Forelimb muscle (tissue), 1 donor: ENCODE measurements at places on chromosomes 4 and X. TPM values are rescaled to one million over a fixed set of nuclear protein-coding genes. Genes with fewer than 3 reads are reported as not detected.

The HSPA4L gene
- polyA plus RNA-seq, result 9.0 TPM

The LDB2 gene
- 36.6 TPM for polyA plus RNA-seq

The RXFP1 gene
- 0.18 TPM for polyA plus RNA-seq

The PARM1 gene
- polyA plus RNA-seq, result 53.1 TPM

The HMGB3 gene
- 53.7 TPM for polyA plus RNA-seq
